ENCODE measurements at places on chromosomes 11 and 22.

DNA sequence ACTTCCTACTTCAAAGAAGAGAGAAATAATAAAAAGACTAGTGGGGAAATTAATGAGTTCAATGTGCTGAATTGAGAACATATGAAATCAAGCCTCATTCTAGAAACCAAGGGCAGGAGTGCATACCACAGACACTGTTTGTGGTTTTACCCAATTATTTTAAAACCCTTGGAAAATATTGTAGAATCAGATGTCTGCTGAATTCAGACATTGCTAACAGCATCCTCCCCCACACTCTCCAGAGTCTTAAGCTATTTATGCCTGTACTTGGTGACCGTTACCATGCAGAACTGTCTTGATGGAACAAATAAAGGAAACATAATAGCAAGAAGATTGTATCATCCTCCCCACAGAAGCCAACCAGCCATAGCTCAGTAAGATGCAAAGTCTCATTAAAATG, 850.1 kb downstream of the NTM start:
- DNase-seq, result no peak

DNA sequence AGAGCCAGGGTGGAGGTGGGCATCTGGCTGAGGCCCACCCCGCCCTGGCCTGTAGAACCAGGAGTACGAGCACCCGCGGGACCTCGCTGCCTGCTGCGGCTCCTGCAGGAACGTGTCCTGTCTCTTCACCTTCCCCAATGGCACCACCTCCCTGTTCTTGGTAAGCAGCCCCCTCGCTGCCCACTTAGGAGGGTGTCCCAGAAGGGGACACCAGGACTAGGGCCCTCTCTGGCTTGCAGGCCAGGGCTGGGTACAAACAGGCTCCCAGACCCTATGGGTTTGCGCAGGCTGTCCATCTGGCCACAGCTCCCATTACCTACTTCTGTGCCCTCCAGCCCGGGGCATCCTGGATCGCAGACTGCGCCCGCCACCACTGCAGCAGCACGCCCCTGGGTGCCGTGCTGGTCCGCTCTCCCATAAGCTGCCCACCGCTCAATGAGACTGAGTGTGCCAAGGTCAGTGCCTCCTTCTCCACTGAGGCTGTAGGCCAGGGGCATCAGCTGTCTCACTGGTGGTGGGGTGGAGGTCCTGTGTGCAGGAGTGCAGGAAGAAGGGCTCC, 77.5 kb upstream of the MYOD1 start:
- DNase-seq, result no peak

DNA sequence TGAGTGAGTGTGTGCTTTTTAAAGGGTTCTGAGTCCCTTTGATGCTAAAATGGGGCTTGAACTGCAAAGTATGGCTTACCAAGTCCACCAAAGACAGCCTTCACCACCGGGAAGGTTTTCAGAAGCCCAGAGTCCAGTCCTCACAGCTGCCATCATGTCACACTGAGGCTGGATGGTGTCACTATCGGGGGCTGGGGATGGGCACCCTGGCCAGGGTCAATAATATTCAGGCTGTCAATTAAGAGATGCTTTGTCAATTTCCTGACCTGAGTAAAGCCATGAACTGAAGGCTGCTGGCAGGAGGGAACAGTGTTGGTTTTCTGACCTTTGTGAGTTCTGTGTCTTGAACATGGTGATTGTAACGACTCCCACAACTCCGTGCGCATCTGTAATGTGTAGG, 373.0 kb upstream of the B3GAT1 start:
- DNase-seq, result no peak

DNA sequence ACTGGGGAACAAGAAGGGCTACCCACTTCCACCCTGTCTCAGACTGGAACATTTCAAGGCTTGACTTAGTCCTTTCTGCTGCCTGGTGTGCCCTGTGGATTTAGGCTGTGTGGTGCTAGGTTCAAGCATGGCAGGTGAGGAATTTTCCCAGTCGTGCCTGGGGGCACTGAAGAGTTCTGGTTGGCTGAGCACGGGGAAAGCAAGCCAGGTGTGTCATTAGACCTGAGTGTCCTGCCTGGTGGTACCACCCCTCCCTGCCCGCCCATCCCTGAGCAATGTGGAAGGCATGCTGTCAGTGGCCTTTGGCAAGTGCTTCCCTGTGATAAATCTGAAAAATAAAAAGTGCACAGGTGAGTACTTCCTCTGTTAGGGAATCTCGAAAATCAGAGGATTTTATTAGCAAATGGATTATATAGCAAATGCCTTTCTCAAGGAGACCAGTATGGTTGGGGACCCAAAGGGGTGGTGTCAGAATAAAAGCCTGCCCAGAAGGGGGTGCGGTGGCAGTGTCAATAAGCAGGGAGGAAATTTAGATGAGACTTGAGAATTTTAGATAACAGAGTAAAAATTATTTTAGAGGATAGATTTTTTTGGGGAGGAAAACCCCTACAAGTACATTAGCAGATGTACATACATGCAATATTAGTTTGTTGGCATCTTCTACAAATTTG, 22.8 kb downstream of the TEAD1 start:
- no peak for DNase-seq

GRCh38 chr22:31340360-31340759, 5.8 kb downstream of the PATZ1 start:
- DNase-seq, result no peak

DNA sequence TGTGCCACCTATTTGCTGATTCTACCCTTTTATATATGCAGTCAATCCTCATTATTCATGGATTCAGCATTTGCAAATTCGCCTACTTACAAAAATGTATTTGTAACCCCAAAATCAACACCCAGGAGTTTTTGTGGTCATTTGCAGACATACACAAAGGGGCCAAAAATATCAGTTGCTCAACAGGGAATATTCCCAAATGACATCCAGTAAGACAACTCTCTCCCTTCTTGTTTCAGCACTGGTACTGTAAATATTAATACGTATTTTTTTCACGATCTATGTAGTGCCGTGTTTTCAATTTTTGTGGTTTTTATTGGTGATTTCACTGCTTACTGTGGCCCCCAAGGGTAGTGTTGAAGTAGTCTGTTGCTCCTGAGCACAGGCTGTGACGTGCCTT, 11.8 kb upstream of the CAVIN3 start:
- DNase-seq, result no peak

- DNase-seq, result peak; percentile 68
Measured at GRCh38 chr11:62444236-62444833, 25.5 kb downstream of the SCGB1A1 start.

DNA sequence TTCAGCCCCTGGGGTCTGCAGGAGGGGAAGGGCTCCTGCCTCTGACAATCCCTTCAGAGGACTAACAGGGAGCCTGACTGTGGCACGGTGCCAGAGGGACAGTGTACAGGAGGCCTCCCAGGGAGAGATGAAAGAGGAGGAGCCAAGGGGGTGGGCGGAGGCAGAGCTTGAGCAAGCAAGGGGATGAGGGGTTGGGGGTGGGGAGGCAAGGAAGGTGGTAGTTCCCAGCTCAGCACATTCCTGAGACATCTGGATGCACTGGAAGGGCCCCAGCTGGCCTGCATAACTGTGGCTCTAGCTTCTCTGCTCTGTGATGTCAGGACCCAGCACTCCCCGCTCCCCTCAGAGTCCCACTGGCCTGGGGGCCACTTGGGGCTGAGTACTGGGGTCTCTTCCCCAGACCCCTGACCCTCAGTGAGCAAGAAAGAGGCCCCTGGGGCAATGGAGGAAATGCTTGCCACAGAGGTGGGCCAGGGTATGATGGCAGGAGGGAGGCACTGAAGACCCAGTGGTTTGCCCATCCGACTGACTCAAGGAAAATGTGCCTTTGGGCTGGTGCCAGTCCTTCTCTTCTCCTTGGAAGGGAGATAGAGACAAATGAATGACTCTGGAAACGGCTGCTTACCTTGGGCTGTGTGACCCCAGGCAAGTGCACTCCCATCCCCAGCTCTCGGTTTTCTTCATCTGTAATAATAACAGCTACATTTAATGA, 13.3 kb downstream of the CREB3L1 start:
- DNase-seq, result no peak

GRCh38 chr22:49760280-49760629, 67.4 kb downstream of the BRD1 start:
- DNase-seq, result no peak

- DNase-seq, result no peak
Measured at GRCh38 chr11:128517451-128518230, 69.7 kb downstream of the ETS1 start.

DNA sequence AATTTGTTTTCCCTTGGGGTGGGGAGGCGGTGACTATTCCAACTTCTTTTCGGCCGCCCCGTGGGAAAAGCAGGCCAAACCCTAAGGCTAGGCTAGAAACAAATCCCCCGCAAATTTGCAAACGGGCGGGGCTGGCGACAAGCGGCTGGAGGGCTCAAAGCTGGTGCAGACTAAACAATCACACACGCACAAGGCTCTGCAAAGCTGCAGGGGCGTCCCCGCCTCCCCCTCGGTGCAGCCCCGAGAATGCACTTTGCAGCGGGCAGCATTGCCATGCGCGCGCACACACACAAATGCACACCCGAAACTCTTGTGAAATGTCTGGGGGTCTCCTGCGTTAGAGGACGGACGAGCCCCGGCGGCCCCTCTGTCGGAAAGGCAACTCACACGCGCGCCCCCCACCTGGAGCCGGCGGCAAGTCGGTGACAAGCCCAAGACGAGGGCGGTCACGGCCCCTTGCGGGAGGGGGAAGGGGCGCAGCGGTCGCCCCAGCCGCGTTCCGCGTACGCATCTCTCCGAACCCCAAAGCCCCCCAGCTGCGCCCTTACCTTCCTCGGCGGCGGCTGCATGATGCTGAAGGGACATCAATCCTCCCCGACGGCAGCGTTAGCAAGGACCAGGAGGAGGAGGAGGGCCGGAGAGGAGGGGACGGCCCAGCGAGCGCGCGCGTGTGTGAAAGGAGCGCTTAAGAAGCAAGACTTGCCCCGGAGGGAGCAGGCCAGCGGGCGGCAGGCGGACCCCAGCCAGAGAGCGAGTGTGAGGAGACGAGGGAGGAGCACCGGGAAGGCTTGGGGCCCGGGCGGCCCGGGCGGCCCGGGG, 600 bp downstream of the FCHSD2 start:
- DNase-seq, result peak; percentile 46

DNA sequence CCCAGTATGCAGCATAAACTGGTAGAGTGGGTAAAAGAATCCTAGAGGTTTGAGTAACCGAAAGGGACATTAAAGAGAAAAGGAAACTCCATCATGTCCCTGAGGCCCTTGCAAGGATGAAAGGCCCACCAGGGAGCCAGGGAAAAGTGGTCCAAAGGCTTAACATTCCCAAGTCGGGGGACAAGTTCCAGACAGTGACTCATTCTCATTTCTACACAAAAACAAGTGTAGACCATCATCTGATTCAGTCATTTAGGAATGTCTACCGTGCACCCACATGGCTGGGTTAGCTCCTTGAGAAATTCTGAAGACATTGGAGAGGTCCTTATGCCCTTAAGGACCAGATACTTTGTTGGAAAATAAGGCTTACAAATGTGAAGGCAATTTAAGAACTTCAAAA, 4.8 kb upstream of the NOX4 start:
- DNase-seq, result no peak

GRCh38 chr11:9601876-9602199, 28.4 kb downstream of the WEE1 start:
- DNase-seq, result no peak

All from inflammatory macrophage treated with lipopolysaccharide for 1 hour (primary cell).